Activated CD4-positive, alpha-beta memory T cell treated with anti-CD3 and anti-CD28 coated beads, Interleukin-2, amount 10 ng/mL, durations not matched to agents 7 days and 5 days (primary cell): ENCODE measurements at places on chromosomes 6 and 20. TPM values are rescaled to one million over a fixed set of nuclear protein-coding genes. Genes with fewer than 3 reads are reported as not detected.

Gene GJA10
- total RNA-seq = 3.5 TPM

Gene C4B
- total RNA-seq = 3.4 TPM

Gene GPR6
- not detected for total RNA-seq

Gene CLIC5
- 7.4 TPM for total RNA-seq

Gene ZC2HC1B
- not detected for total RNA-seq

Gene GJA1
- not detected for total RNA-seq

Gene FOXF2
- not detected for total RNA-seq

Gene HNF4A
- not detected for total RNA-seq

Gene TCP11
- not detected for total RNA-seq

Gene HLA-DMB
- total RNA-seq = 20.0 TPM

Gene NT5DC1
- 49.4 TPM for total RNA-seq

Gene PARD6B
- total RNA-seq = 4.3 TPM

Gene C20orf96
- 6.0 TPM for total RNA-seq

Gene CST4
- total RNA-seq = not detected

Gene BMP2
- not detected for total RNA-seq

Gene TFAP2A
- total RNA-seq = 0.20 TPM

Gene CDH26
- 0.53 TPM for total RNA-seq

Gene TRIM10
- total RNA-seq = 0.08 TPM

Gene CNR1
- total RNA-seq = not detected

Gene NKX2-4
- not detected for total RNA-seq

Gene DUSP15
- not detected for total RNA-seq

Gene DSP
- 0.15 TPM for total RNA-seq

Gene THBS2
- total RNA-seq = not detected

Gene SLC12A5
- not detected for total RNA-seq

Gene C6orf58
- not detected for total RNA-seq

Gene ENPP5
- not detected for total RNA-seq

Gene PSORS1C1
- total RNA-seq = not detected

Gene C6orf132
- total RNA-seq = 0.10 TPM

Gene CPXM1
- total RNA-seq = 0.20 TPM

Gene ANGPT4
- total RNA-seq = not detected

Gene TMC2
- not detected for total RNA-seq

Gene CYP39A1
- total RNA-seq = not detected

Gene RAET1E
- not detected for total RNA-seq

Gene PRICKLE4
- total RNA-seq = not detected

Gene OOEP
- total RNA-seq = 0.33 TPM

Gene LTA
- total RNA-seq = 38.4 TPM

Gene EFCAB8
- total RNA-seq = 0.55 TPM

Gene SNAP25
- 0.18 TPM for total RNA-seq

Gene IL20RA
- total RNA-seq = not detected
